Suppressor macrophage treated with lipopolysaccharide for 1 hour (primary cell): ENCODE measurements at places on chromosomes 12 and 14.

DNA sequence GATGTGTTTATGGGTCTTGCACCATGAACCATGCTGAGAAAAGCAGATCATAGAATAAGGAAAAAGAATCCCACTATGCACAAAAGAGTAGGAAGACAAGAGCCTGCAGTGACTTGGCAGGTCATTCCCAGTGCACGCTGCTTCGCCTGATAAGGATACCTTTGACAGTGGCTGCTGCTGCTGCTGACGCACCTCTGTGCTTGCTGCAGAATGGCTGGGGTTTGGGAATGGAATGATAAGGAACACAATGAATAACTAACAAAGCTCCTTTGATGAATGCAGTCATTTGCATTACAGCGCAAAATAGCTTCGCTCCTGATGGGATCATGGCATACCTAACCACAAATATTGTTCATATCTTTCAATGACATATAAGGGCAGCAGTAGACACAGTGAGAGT is 278.7 kb downstream of the PDZRN4 start:
- DNase-seq, result no peak

- no peak for DNase-seq
Observed at GRCh38 chr12:47238669-47239114, 158.9 kb upstream of the AMIGO2 start.

- DNase-seq, result no peak
Observed at GRCh38 chr12:53193985-53194716, 12.9 kb downstream of the ITGB7 start.

- no peak for DNase-seq
Observed at GRCh38 chr12:92278378-92278828, 132.8 kb upstream of the BTG1 start.

- DNase-seq, result no peak
Observed at GRCh38 chr12:12507121-12507520, 55.5 kb downstream of the DUSP16 start.

DNA sequence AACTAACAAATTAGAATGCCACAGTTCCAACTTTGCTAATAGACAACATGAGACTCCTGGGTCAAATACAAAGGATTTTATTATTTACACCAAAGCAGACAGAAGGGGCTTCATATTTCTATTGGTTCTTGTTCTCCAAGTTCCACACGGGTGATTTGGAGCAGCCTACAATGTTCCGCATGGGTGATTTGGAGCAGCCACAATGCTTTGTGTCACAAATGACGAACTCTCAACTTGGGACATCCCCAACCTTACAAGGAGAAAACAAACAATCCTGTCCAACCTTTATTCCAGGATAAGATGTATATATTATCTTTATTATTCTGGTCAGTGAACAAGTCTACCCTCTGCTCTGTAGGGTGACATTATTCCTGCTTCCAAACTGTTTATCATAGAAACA is 694.3 kb upstream of the MGAT4C start:
- no peak for DNase-seq

DNA sequence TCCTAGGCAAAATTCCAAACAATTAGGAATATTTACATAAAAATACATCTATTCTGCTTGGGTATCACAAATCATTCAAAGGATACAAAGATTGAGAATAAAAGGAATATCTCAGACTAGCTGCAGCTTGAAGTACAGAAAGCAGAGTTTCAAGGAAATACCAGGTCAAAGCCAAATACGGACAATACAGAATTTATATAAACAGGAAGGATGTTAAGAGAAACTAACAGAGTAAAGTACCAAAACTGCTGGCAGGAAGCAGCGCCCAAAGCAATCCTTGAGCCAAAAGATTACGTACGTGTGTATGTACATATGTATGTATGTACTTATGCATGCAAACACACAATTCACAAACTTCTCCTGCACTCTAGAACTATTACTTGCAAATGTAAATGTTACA is 86.6 kb downstream of the PPP1R12A start:
- no peak for DNase-seq

DNA sequence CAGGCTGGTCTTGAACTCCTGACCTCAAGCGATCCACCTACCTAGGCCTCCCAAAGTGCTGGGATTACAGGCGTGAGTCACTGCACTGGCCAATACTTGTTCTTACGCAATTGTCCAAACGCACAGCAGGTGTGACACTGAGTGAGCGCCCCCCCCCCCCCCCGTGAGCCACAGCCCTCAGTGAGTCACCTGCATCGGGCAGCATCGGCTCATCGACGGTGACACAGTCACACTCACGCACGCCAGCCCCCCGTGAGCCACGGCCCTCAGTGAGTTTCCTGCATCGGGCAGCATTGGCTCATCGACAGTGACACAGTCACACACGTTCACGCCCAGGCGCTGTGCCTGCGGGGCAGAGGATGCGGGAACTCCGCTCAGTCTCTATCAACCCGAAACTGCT is 42.5 kb downstream of the GALNT9 start:
- DNase-seq, result peak; percentile 15

DNA sequence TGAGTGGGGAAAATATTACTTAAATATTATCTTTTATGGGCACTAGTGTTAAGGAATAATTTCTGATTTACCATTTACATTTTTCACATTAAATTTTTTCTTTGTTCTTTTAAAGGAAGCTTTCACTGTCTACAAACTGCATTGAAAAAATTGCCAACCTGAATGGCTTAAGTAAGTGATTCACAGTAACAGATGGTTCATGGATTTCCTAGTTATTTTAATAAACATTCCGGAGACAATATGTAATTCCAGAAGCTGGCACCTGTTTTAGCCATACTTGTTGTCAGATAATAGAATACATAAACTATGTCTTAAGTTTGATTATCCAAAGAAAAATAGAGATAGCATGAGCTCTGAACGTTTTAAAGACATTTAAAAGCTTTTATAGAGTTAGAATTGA is 17.1 kb downstream of the DNAL1 start:
- DNase-seq, result no peak

DNA sequence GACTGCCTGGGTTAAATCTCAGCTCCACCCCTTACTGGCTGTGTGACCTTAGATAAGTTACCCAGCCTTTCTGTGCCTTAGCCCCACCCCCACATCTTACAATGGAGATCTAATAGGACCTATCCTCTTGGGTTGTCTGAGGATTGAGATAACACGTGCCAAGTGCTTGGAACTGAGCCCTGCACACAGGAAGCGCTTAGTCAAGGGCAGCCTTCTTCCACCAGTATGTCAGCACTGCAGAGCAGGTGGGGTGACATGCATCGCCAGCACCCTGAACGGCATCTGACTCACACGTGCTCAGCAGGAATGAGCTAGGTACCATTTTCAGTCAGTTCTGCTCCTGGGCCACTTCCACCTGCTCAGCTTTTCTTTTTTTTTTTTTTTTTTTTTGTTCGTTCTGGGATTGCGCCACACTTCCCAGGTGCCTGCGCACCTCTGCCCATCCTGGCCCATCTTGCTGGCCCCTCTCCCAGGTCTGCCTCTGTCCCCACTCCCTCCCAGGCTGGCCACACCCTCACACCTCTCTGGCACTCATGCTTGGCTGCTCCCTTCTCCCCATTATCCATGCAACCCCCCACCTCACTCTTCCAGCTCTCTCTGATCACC is 19.6 kb downstream of the LGMN start:
- peak; percentile 58 for DNase-seq

DNA sequence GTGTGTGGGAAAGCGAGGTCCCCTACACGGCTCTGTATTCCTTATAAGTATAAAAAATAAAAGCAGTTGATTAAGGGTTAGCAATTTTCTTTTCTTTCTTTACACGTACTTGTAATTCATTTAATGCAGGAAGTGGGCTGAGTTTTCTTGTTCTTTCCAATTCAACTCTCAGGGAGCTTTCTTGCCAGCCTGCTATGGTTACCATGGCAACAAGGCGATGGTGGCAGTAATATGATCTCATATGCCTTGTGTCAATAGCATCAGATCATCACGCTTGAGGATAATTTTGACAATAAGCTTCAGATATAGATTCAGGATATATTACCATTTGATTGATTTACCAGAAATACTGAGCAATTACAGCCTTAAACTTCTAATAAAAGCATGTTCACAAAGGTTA is 466.5 kb downstream of the APAF1 start:
- DNase-seq, result no peak

DNA sequence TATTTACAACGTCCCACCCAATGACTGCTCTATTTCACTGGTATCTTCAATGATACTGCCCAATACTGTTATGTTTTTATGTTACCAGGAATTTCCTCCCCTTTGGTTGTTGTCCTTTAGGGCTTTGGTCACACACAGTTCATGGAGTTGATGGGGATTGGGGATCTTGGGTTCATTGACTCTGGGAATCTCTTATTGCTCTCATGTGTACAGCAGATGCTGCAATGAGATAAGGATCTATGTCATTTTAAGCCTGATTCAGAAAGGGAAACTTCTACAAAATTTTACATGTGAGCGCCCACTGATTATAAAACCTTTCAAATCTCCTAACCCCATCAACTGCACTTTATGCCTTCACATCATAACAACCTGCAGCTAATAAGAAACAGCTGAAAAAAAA is 67.2 kb downstream of the FAR2 start:
- peak; percentile 64 for DNase-seq

DNA sequence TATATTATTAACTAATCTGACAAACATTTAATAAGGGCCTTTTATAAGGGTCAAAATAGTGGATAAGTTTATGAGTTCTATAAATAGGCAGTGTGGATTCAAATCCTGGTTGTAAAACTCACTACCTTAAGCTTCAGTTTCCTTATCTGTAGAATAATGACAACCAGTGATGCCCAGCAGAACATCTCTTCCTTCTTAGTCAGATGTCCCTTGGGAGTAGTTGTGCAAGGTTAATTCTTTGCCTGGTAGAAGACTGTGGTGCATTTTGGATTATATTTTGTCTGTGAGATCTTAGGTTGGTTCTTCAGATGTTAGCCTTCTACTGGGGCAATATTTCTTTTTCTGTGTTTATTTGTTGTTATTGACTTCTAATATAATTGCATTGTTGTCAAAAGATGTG is 59.5 kb downstream of the ARID2 start:
- no peak for DNase-seq

GRCh38 chr12:28604240-28604639 is 414.0 kb downstream of the CCDC91 start:
- DNase-seq, result no peak

- DNase-seq, result no peak
Observed at GRCh38 chr14:77032491-77032843, 4.0 kb upstream of the IRF2BPL start.

DNA sequence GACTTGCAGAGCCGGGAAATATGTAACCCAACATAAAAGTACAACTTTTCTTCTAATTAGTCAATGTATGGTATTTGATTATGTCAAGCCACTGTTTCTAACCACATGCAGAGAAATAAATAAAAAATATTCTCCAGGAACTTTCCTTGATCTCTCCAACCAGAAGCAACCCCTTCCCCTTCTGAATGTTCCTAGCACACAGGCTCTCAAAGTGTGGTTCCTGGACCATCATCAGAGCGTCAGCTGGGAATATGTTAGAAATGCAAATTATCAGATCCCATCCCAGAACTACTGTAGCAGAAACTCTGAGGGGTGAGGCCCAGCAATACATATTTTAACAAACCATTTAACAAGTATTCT is 21.0 kb upstream of the ITPR2 start:
- DNase-seq, result no peak

GRCh38 chr12:27631813-27632491 is 64.3 kb upstream of the REP15 start:
- DNase-seq, result no peak

DNA sequence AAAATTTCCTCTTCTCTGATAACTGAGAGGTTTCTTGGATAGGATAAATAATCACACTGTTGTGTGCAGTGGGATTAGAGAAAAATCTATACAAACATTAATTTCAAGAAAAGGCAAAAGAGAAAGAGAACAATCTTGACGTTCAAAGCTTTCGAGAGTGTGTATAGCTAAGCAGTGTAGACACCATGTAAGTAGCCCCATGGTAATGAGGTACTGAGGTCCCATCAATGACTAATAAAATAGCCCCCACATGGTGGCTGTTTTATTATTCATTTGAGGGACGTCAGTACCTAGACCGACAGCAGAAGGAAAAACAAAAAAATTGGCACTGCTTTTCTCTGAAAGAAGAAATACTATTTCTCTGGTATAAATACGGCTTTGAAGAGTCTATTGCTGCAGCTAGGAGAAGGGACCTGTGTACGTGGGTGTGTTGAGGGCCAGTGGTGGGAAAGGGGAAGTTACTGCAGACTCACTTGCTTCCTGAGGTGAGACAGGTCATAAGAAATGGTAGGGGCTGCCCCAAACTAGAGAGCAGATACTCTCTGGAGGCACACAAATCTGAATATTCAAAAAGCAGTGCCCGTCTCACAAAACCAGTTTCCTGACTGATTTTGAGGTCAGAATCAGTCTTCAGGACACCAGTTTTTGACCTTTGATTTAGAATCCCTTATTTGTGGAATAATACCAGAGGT is 339.8 kb downstream of the EMP1 start:
- DNase-seq, result no peak

DNA sequence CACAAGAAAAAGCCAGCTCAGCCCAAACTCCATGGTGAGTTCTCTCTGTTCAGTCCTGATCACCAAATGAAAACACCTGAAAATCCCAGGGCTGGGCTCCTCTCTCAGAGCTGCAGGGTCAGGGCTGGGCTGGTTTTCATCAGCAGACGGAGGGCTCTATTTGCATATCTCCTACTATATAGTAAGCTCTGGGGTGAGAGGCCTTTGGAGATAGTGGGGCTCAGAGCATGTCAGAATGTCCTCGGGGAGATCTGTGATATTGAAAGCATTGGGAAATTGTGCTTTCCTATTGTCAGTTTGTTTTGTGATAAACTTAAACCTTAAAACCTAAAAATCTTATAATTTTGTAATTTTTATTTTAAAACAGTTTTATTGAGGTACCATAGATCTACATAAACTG is 742.6 kb downstream of the TMEM121 start:
- DNase-seq, result no peak

- DNase-seq, result peak; percentile 62
Observed at GRCh38 chr12:76144245-76144549, 59.7 kb upstream of the NAP1L1 start.

- DNase-seq, result no peak
Observed at GRCh38 chr14:34701808-34702207, 12.6 kb downstream of the CFL2 start.

DNA sequence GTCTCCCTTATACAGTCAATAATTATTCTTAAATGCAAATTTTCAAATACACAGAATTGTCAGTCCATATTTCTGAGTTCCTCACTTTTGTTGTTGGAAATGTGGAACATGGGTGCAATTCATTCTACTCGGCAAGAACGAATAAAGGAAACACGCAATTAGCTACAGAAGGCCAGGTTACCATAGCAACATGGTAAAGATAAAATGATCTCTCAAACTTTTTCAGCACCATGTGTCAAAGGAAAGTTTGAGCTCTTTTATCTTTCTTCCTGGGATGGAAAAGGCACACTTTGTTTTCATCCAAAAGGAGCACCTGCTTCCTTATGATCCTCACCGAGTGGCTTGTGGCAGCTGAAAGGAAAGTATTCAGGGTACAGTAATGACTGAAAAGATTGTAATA is 595.0 kb downstream of the RPS29 start:
- DNase-seq, result no peak
